ENCODE measurements at places on chromosomes 3 and 15.

DNA sequence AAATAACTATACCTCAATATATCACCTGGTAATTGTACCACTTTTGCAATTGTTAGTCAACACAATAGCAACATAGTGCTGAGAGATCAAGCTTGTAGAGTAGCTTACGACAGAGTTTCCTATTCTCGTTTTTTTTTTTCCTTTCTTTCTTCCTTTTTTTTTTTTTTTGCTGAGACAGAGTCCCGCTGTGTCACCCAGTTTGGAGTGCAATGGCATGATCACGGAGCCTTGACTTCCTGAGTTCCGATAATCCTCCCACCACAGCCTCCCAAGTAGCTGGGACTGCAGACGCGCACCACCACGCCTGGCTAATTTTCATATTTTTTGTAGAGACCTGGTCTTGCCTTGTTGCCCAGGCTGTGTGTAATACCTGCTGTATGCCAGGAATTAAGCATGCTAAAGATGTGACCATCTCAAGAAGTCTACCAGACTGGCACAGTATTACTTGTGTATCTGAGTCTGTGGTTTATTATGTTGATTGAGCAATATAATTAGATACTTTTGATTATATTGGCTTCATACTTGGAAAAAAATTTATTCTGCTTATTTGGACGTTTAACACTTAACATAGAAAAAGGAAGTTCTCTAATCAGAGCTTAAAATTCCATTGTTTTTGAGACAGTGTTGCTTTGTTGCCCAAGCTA, 3.0 kb downstream of the SELENOT start:
- peak; percentile 53 for DNase-seq

DNA sequence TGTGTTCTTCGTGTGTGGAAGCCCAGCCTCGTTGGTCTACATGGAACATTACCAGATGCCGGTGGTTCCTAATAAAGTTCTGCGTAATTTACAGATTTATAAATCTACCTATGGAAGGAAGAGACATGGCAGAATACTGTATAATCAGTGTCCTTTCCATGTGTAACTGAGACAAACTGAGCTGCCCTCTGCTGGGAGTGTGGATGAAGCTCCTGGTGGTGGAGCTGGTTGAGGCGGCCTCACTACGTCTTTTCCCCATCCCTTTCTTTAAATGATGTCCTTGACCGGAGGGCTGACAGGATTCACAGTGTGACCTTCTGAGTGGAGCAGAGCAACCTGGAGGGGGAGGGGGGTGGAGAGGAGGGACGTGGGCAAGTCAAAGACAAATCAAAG, 267.0 kb upstream of the CHRM5 start:
- DNase-seq = no peak

DNA sequence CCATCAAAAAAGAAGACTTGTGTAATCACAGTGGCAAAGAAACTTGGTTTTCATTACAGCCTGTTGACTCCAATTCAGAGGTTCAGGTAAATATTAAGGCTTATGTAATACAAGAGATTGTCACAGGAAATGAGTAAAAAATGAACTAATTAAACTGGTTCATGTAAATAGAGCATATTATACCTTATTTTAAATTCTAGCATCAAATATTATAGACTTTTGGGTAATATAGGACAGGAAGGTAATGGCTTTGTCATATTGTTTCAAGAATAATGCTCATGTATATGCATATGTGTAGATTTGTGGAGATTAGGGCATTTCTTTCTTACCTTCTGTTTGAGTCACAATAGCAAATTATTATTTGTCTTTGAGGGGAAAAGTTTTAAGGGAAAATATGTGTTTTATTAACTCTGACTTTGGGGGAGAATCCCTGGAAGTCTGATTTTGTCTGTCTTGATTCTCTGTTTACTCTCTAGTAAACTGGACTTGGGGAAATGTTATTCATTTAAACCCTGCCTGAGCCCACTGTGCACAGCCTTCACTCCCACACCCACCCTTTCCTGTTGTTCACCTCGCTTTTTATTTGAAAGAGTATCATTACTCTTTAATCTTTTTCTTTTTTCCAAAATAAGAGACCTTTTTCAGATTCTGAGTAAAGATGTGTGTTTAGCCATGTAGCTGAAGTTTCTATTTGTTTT, 43.0 kb downstream of the RASA2 start:
- no peak for DNase-seq

- DNase-seq = no peak
Measured at GRCh38 chr3:24687671-24688070, 193.0 kb upstream of the THRB start.

- DNase-seq = no peak
Measured at GRCh38 chr3:84600703-84601225, 358.0 kb upstream of the CADM2 start.

DNA sequence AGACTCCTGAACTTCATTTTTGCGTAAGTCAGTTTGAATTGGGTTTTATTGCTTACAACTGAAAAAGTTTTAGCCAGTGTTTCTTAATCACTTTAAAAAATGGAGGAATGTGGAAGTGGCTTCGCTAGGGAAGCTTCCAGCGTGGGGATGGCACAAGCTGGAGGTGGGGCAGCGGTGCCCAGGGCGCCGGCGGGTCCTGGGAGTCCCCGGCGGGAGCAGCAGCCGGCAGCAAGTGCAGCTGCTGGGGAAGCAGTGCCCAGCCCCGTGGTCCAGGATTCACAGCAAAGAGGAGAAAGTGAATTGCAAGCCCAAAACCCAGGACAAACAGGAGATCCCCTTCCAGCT, 301.8 kb upstream of the PROK2 start:
- no peak for DNase-seq

DNA sequence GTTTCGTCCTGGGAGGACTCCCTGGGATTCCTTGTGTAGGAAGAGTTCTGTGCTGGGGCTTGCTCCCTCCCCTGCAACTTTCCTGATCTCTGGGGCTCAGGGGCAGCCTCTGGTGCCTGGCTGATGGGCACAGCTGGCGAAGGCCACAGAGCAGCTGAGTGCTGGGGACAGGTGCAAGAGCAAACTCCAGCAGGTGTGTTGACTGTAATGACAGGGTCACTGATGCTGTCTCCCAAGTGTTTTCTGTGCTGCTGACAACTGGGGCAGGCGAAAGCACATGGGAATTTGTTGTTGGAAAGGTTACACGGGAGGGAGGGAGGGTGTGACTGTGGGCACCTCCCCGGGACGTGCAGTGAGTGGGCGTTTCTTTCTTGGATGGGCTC, 21.6 kb downstream of the CPN2 start:
- no peak for DNase-seq

DNA sequence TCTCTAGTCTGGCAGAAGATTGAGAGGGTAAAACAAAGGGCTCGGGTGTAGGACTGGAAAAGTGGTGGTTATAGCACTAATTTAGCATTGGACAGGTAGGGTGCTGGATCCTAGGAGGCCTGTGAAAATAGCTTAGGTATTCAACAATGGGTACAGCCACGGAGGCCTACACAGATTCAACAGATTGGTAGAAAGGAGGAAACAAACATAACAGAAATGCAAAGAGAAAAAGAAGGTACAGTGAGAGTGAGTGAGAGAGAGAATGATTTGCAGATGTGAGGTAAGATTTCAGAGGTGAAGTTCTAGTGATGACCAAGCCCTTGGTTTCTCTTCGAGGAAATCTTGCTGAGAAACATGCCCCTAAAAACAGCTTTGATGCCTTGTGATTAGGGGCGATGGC, 37.9 kb downstream of the ADIPOQ start:
- no peak for DNase-seq

DNA sequence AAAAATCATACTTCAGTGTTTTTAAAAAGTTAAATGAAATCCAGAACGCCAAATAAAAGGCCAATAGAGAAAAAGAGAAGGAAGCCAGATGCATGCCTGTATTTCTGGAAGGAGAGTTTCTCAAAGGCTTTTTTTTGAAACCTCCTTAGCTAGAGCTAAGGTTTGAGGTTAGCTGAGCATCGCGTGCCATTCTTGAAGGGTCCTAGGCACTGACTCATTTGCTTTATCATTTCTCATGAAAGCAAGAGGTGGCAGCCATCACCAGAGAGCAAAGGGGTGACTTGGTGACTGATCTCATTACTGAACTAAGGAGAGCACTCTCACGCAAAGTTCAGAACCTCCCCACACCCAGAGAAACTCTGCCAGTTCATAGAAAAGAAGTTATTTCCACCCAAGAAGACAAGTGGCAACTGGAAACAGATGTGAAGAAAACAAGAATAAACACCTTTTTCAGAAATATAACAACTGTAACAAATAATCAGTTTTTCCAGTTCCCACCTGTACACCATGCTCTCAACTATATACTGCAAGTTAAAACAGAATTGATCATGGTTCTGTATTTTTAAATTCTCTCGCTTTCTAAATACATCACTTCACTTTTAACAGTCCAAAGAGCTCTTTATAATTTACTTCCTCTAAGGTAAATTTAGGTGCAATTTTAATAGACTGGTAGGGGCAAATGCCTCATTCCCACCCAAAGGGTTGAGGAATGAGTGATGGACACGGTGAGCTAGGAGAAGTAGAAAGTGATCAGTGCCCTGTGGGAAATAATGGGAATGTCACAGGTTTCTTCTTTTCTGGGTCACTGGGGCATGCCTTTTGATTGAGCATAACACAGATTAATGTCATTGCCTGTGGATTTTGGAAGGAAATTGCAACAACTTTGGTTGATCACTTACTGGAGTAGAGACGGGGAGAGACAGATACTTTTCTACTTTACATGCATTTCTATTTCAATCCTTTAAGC, 24.7 kb downstream of the GPR15 start:
- peak; percentile 94 for DNase-seq

GRCh38 chr15:92365906-92366305, 27.8 kb upstream of the ST8SIA2 start:
- no peak for DNase-seq

GRCh38 chr15:79017953-79018352, 72.6 kb downstream of the RASGRF1 start:
- no peak for DNase-seq

GRCh38 chr3:81585056-81585455, 176.4 kb downstream of the GBE1 start:
- DNase-seq = no peak

DNA sequence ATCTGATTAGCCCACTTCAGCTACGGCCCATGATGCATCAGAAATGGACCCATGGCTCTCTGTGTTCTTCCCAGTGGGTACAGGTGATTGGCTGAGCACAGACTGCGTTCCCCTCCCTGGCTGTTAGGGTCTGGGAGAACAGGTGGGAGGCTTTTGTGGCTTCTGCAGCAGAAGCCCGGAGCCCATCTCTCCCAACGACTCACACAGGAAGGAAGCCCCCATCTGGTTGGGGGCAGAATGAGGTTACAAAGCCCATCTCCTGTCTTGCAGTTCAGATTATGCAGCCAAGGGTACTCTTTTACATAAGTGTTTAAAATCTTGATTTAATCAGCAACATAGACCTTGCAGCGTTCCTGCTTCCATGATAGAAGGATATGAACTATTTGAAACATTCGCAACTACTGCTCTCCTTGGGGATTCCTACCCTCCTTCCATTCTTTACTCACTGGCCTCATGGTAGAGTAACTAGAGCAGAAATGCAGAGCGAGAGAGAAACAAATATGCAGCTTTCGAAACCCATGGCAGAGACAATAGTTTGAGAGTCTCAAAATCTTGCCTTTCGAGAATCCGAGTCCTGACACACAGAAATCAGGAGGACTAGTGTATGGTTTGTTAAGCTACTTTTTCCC, 291.3 kb downstream of the TLE3 start:
- no peak for DNase-seq

GRCh38 chr15:59524331-59524731, 86.3 kb downstream of the FAM81A start:
- DNase-seq = no peak

- no peak for DNase-seq
Measured at GRCh38 chr15:78739206-78739605, 72.1 kb downstream of the ADAMTS7 start.

DNA sequence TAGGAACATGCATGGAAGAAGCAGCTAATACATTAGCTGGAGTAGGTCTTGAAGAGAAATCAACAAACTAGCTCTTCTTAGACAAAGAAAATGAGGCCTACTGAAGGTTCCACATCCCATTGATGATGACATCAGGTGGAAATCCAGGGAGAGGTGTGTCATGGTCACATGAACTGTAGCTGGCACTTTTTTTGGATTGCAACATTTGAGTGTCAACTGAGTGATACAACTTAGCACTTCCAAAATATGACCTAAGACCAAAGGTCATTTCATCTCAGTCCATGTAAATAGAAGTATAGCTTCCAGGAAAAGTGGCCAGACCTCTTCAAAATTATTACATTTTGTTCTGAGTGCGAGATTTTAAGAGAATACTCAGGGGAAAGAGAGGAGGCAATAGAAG, 117.2 kb upstream of the MEIS2 start:
- no peak for DNase-seq

- DNase-seq = peak; percentile 86
Measured at GRCh38 chr3:48635222-48636021, at the start of gene SLC26A6. SLC26A6 (minus strand) TSS chr3:48635461; CDS start chr3:48635393, 68 bp downstream.

- DNase-seq = no peak
Measured at GRCh38 chr15:51864408-51865056, 35.1 kb downstream of the TMOD3 start.

DNA sequence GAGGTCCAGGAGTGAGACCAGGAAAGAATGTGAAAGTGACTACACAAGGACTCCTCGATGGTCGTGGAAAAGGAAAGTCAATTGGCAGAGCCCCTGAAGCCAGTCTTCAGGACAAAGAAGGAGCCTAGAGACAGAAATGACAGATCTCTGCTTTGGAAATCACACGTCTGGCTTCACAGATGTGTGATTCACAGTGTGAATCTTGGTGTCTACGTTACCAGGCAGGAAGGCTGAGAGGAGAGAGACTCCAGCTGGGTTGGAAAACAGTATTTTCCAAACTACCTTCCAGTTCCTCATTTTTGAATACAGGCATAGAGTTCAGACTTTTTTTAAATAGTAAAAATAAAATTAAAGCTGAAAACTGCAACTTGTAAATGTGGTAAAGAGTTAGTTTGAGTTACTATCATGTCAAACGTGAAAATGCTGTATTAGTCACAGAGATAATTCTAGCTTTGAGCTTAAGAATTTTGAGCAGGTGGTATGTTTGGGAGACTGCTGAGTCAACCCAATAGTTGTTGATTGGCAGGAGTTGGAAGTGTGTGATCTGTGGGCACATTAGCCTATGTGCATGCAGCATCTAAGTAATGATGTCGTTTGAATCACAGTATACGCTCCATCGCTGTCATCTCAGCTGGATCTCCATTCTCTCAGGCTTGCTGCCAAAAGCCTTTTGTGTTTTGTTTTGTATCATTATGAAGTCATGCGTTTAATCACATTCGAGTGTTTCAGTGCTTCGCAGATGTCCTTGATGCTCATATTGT, 6.0 kb downstream of the CCR2 start:
- DNase-seq = no peak

GRCh38 chr3:110727056-110727455, 344.6 kb upstream of the NECTIN3 start:
- DNase-seq = no peak

DNA sequence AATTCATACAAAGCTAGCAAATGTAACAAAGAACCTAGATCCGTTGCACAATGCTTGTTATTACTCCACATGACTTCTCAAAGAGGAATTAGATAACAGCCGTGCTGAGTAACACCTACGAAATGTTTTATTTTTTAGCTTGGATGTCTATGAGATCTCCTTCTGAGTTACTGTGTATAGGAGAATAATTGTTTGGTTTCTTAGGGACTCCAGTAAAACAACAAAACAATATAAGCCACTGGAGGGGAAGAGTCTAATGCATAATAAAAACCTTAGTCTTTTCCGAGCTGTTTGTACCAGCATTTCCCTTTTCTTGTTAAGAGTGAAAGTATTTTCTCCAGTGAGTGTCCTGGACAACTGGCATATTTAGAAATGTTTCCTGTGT, 15.6 kb downstream of the SNAP23 start:
- peak; percentile 36 for DNase-seq
